ENCODE measurements at places on chromosomes 7 and 10. TPM values are rescaled to one million over a fixed set of nuclear protein-coding genes. Genes with fewer than 3 reads are reported as not detected.

DNA sequence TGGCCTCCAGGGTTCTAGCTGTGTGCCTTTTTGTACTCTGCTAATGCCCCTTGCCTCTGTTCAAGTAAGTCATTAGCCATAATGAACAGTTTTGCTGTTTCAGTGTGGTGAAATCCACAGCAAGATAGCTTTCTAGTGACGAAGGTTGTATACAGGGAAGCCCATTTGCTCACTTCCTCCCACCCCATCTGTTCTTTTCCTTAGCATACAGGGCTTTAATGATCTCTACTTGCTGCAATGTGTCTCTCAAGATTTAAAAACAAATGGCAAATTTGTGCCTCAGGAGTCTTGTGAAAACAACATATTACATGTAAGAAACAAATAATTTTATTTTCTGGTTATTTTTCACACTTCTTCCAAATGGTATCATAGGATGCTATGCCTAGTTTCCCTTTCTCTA is 243.2 kb downstream of the CDK14 start:
- DNase-seq = no peak

Gene WASHC2C
- 30.2 TPM for total RNA-seq

- DNase-seq = no peak
Measured at GRCh38 chr7:53292341-53292740, 256.9 kb downstream of the POM121L12 start.

Gene TET1
- 3.1 TPM for total RNA-seq

Gene PKD2L1
- not detected for total RNA-seq

Gene DPY19L1
- 24.5 TPM for total RNA-seq

- no peak for DNase-seq
Measured at GRCh38 chr7:123795917-123796316, 47.1 kb upstream of the WASL start.

Gene SEMA4G
- 1.5 TPM for total RNA-seq

Data from Right ventricle myocardium inferior (tissue), 1 donor.